ENCODE measurements at places on chromosomes 4 and X.

- DNase-seq: no peak
Measured at GRCh38 chr4:155908187-155909139, 5.0 kb downstream of the TDO2 start.

GRCh38 chrX:136765821-136766356 lies 14.8 kb downstream of the ARHGEF6 start:
- DNase-seq: no peak

- DNase-seq: no peak
Measured at GRCh38 chr4:62119195-62119594, 919.1 kb downstream of the ADGRL3 start.

DNA sequence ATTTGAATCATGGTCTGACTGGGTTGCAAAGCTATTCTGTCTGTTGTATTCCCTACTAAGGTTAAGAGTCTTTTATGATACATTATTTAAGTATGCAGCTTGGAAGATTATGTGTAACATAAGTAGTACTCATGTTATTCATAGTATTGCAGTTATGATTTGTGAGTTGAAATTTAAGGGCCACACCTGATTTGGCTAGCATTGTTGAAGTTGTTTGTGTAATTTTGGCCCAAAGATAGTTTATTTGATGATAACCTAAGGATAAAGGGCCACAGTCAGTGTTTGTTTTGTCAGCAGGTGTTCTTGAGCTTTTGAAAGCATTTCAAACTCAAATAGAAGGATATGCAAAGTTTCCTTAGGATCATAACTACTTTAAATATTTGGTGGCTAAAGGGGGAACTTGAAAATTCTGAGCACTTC lies 38.9 kb downstream of the NUDT9 start:
- DNase-seq: no peak

DNA sequence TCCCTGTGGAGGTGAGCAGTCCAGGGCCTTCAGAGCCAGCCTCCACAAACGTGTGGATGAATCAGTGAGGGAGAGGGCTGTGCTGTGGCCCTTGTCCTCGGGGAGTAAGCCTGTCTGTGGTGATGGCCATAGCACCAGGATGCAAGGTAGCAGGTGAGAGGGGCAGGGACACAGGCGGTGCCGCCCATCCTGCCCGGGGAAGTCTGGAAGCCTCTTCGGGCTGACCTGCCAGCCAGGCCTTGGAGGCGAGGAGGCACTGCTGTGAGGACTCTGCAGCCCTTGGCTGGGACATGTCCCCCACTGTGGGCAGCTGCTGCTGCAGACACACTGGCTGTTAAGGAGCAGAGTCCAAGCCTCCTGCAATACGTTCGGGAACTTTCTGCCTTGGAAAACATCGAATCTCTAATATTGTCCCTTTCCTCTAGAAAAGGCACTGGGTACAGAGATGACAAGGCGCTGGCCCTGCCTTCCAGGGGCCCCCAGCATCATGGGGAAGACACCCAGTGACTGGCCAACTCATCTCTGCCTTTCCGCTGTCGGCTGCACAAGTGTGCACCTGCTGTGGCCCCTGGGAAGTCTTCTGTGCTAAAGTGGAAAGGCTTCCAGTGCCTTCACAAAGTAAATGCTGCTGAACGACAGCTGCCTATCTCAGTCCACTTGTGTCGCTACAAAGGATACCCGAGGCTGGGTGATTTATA lies 101.4 kb downstream of the ADRA2C start:
- DNase-seq: no peak

DNA sequence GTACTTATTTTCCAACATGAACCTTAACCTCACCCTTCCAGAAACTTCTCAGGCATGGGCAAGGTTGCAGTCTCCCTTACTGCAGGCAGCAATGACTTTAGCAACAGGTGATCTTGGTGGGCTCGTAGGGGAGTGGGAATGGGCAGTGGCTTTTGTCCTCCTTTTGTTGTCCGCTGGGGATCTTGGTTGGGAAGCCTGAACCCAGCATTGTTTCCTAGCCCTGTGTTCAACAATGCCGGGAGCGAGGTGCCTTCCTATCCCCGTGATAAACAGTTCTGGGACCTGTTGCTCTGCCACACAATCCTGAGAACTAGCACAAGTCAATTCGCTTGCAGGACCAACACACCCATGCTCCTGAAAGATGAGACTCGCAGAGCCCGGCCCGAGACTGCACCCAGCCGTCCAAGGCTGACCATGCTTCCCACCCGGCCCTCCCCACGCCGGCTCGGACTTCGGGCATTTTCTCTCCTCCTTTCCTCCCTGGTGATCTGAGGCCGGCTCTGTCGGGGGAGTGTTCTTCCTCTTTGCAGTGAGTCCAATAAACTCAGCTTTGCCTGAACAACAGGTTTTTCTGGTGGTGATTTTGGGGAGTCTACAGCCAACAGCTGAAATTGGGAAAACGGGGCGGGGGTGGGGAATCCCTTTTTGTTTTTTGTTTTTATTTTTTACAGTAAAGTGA lies 20.2 kb downstream of the IRAK1 start:
- DNase-seq: no peak

DNA sequence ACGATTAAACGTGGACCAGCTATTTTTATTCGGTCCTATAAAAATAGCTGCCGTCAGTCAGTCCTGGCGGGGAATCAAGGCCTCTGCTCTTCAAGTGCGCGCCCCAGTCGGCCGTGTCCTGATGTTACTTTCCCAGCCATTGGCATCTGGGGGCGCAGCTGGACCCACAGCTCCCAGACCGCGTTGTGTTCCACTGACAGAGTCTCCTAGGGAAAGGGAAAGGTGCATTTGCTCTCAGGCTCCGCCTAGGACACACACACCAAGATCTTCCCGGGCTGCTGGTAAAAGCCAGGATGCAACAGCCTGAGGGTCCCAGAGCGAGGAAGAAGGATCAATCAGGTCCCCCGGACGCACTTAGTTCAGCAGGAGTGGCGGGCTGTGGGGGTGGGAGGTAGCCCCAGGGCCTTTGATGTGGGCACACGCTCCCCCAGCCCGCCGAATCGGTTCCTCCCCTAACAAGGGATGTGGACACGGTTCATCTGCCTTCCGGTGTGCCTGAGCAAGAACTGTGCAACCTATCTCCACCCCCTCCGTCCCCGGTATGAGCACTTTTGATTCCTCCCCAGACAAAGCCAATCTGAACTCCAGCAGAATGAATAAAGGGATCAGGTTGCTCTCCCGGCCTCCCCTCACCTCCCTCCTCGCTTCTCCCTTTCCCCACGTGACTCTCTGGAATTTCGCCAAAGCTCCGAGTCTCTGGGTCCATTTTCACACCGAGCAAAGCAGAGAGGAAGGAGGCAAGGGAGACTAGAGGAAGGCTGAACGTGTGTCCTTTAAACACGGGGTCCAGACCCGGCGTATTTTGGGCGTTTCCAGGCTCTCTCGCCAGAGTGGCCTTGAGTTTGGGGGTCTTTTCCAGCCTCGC lies 626 bp upstream of the FRAS1 start:
- DNase-seq: no peak

- DNase-seq: no peak
Measured at GRCh38 chr4:1833307-1834046, 22.5 kb downstream of the LETM1 start.

GRCh38 chr4:121454251-121454979 lies 73.6 kb upstream of the QRFPR start:
- DNase-seq: no peak

DNA sequence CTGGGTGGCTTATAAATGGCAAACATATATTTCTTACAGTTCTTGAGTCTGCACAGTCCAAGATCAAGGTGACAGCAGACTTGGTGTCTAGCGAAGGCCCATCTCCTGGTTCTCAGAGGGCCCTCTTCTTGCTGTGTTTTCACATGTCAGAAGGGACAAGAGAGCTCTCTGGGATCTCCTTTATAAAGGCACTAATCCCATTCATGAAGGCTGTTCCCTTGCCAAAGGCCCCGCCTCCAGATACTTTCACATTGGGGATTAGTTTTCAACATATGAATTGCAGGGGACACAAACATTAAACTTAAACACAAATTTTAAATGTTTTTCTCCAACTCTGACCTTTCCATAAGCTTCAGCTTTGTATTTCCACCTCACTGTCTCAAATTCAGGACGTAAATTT lies 1135.0 kb upstream of the TENM3 start:
- no peak for DNase-seq

GRCh38 chrX:17747692-17748091 lies 10.4 kb downstream of the SCML1 start:
- DNase-seq: no peak

- no peak for DNase-seq
Measured at GRCh38 chr4:88060431-88060830, 53.0 kb downstream of the PKD2 start.

GRCh38 chrX:13824746-13825145 lies 7.9 kb upstream of the GPM6B start:
- DNase-seq: no peak

DNA sequence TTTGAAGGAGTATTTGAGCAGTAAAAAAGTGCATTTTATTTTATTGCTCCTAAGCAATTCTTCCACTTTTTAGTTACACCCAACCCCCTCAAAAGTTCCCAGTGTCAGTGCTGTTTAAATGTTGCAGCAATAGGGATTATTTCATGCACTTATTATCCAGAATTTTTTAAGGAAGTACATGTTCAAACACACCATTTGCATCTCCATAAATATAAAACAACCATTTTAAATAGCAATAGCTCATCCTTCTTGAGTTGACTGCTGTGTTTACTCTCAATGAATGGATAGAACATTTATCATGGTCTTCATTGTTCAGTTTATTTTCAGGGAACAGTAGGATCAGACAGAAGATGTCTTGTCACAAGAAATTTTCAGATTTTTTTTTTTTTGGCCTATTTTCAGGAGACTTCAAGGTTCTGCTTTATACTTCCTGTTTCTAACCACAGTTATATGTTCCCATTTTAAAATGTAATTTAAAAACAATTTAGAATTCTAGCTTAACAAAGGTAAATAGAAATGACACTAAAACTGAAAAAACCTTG lies 171.9 kb downstream of the TMA16 start:
- no peak for DNase-seq

Measured in T-helper 17 cell (primary cell).